Stimulated activated CD4-positive, alpha-beta T cell treated with anti-CD3 and anti-CD28 coated beads, Interleukin-15, amount 100 ng/mL, for 1 hour (primary cell): ENCODE measurements at places on chromosomes 7 and 10.

GRCh38 chr10:128943111-128943510, 523.9 kb upstream of the MGMT start:
- no peak for DNase-seq

GRCh38 chr7:31074403-31075085, 22.4 kb downstream of the ADCYAP1R1 start:
- no peak for DNase-seq

DNA sequence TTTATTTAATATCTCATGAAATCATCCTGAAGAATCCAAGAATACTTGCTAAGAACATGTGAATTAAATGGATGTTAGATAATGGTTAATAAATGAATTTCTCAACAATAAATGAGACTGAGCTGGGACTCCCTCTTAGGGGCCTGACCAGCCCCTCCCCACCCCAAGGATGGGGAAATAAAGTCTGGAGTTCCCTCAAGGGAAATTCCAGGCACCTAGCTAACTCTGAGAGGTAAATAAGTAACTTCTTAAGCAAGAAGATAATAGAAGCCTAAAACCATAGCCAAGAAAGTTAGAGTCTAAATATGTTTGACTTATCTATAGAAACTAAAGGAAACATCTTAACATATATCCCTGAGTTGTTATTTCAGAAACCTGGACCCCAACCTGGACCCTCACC, 32.2 kb upstream of the PPP1R9A start:
- no peak for DNase-seq

- DNase-seq, result no peak
These were observed 166.3 kb downstream of the PTPRN2 start for GRCh38 chr7:158421361-158421760.

- DNase-seq, result no peak
These were observed 70.8 kb downstream of the GRK5 start for GRCh38 chr10:119278126-119278709.

GRCh38 chr10:75531571-75532031, 100.2 kb downstream of the LRMDA start:
- DNase-seq, result no peak

GRCh38 chr10:48605786-48606529, 1.1 kb upstream of the ARHGAP22 start:
- DNase-seq, result no peak

DNA sequence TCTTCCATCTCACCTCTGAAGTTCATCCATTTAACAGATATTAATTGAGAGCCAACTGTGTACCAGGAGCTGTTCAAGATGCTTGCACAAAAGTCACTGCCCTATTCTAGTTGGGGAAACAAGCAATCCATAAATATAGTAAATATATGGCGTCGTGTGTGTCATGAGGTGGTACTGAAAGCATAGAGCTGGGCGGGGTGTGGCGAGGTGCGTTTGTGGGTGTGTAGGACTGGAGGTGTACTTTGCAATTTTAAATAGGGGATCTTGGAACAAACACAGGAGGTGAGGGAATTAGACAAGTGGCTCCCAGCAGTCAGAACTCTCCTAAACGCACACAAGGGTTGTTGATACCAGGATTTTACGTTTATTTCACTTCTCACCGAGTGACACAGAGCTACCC, 490 bp upstream of the ZNF239 start:
- no peak for DNase-seq
